ENCODE measurements at places on chromosomes 13 and 19. TPM values are rescaled to one million over a fixed set of nuclear protein-coding genes. Genes with fewer than 3 reads are reported as not detected.

Gene REEP6
- 1.9 TPM for total RNA-seq

Gene KLK15
- not detected for total RNA-seq

GRCh38 chr19:5691822-5692722, 2.0 kb downstream of the RPL36 start:
- DNase-seq: no peak

DNA sequence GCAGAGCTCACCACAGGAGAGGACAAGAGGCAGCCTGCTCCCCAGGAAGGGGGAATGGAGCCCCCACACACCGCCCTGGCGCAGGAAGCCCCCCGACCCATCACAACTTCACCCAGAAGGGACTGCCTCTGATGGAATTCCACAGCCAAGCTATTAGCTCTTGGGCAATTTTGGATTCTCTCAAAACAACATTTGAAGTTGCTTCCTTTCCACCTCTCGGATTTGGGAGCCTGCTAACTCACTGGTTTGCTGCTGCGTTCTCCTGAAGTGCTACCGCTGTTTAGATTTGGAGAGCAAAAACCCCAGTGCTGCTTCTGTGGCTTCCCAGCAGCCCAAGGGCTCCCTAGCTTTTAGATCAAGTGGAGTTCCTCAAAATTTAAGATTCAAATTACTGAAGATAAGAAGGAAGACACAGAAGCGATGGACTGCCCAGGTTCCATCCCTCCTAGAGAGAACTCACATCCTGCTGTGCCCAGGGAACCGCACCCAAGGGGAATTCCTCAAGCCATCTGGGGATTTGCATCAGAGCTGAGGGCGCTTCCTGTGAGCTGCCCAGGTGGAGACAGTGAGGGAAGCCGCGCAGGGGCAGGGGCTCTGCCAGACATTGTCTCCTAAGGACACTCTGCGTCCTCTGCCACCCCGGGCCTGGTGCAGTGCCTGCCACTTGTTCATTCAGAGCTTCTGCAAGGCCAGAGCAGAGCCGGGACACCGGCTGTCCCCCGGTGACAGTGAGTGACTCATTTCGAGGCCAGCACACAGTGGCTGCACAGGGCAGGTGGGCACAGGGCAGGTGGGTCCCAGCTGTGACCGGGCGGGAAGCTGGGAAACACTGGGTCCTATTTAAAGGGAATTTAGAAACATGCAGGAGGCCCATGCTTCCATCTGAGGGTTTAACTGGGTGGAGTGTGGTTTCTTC, 45.5 kb downstream of the COL4A1 start:
- no peak for DNase-seq

Gene TNFSF11
- 5.7 TPM for total RNA-seq

Gene PSG3
- not detected for total RNA-seq

Gene NUP58
- 149 TPM for total RNA-seq

Gene COL4A1
- 0.66 TPM for total RNA-seq

DNA sequence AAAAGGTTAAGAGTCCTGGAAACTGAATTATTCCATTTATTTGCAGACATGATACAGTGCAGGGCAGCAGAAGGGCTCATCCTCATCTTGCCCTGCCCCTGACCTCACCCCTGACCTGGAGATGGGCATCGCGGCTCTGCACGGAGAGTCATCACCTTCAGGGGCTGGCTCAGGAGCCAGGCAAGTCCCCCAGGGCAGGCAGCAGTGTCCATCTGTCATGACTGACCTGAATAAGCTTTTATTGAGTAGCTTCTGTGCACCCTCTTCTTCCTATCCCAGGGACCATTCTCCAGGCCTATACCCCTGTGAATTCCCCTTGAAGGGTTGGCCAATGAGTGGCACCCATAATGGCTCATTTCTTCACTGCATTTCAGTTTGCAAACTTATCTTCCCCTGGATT, 484.2 kb downstream of the ZNF536 start:
- DNase-seq: no peak

- DNase-seq: peak; percentile 50
Observed at GRCh38 chr19:44401139-44402115, at the start of gene ZNF285. ZNF285 (minus strand) TSS chr19:44401608; CDS start chr19:44397213, 4,395 bp downstream.

DNA sequence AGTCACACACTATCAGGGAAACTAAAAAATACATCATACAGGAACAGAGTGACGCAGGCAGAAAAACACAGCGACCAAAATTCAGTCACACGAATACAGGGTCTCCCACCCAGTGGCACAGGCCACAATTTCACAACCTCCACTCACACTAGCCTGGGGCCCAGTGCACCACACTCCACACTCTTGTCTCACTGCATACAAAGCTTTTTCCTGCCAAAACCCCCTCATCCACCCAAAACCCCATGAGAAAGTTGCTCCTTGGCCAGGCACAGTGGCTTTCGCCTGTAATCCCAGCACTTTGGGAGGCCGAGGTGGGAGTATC, 1.2 kb downstream of the S1PR5 start:
- no peak for DNase-seq

GRCh38 chr19:1884291-1884718, 991 bp downstream of the ABHD17A start:
- peak; percentile 58 for DNase-seq

- DNase-seq: no peak
Observed at GRCh38 chr19:33385956-33386355, 12.4 kb downstream of the CEBPG start.

DNA sequence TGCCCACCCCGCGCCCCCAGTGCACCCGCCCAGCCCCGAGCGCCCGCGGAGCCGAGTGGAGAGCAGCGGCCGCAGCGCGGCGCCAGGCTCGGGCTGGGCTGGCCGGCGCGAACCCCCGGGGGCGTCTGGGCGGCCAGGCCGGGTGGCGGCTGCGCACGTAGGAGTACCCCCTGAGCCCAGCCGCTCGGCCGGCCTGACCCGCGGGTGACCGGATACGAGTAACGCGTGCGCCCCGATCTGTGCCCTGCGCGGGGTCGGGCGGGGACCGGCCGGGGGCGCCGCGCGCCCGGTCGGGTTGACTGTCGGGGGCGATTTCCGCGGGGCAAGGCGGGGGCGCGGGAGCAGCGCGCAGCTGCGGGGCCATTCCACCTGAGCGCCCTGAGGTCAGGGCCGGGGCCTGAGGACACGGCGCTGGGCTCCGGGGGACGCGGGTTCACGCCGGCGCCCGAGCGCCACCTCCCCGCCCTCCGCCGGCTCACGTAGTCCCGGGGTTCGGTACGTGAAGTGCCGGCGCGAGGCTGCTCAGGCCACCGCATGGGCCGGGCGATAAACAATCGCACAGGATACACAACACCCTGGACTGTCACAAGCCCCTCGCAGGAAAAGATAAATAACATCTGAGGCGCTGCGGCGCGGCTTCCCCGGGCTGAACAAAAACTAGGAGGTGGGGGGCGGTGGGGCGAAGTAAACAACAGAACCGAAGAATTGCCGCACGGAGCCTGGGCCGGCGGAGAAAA, 37.6 kb upstream of the FLT1 start:
- DNase-seq: no peak

DNA sequence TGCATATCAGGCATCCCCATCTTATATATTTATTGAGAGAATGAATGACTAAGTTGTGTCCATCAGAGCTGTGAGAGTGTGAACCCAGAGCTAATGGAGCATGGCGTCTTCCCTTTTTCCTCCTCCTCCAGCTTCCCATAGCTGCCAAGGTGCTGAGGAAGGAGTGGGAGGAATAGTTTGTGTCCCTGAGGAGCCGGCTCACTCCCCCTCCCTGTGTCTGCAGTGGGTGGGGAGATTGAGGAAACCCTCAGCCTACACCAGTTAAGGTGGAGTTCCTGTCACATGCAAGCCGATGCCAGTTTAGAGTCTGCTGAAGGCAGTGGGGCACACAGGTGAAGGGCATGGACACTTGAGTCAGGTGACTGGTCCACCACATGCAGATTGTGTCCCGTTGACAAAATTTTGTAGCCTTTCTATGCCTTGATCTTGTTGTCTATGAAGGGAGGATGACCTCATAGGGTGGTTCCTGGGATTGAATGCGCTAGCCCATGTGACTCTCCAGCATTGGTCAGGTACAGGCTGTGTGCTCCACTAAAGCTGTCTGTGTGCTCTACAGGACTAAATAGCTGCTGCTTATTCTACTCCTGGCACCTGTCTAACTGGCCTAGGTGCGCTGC, 47.6 kb upstream of the GPI start:
- no peak for DNase-seq

- DNase-seq: no peak
Observed at GRCh38 chr19:56858026-56858425, 17.5 kb upstream of the PEG3 start.

DNA sequence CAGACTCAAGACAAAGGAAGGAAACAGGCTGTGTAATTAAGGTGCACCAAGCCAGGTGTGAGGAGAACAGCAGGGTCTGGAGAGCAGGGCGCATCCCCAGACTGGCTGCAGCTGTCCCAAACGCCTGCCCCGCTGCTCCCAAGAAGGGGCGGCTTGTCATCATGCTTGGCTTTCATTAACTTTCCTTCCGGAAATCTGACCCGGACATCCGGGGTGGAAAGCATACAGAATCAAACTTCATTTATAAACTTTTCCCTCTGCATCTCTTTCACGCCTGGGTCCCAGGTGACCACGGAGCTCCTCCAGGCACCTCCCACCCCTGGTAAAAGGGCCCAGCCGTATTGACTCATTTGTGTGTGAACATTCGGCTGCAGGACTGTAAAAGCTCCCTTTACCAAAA, 31.7 kb downstream of the TSHZ3 start:
- no peak for DNase-seq

Gene SIGLEC5
- 0.11 TPM for total RNA-seq

Gene GDF15
- 0.53 TPM for total RNA-seq

DNA sequence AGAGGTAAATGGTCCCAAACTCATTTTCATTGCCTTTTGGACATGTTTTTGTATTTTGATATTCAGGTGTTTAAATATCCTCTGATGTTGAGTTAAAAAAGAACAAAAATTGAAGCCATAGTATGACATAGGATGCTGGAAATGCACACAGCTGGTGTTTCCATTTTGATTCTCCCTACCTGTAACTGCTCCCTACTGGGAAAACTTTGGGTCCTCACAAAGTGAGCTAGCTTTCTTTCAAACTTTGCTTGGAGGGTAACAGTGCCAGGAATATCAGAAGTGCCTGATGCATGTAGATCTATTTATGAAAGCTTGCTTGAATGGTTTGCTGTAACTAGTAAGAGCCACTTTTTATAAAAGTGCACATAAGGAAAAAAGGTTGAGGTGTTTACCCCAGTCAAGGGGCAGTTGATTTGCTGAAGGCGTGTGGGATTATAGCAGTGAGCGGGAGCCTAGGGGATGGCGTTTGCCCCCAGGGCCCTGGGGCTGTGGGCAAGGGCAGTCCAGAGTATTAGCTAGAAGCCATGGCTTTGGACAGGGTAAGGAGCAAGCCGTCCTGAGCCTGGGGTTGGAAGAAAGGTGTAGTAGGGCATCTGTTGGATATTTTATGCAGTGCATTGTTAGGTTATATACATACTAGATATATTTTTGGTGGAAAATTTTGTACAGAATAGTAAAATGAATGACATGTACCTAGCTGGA, 4.3 kb downstream of the RPS9 start:
- no peak for DNase-seq

DNA sequence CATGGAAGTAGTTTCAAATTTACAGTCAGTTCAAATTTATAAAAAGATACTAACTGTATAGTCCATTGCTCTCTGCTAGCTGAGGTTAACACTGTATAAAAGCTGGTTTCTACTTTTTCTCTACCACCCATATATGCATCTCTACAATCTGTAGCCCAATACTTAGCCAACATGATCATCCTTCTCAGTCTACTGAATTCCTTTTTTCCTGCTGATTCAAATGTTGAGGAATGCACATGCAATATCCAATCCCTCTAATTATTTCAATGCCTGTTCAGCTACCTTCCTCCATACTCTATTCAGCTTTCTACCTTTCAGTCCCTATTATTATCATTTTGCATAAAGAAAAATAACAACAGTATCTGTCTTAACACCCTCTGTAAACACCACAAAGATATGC, 15.6 kb downstream of the KPNA3 start:
- no peak for DNase-seq

GRCh38 chr19:18287836-18288772, 6.7 kb upstream of the JUND start:
- DNase-seq: no peak

Gene SOX1
- 0.16 TPM for total RNA-seq

- DNase-seq: peak; percentile 23
Observed at GRCh38 chr19:4014541-4015491, 7.3 kb downstream of the PIAS4 start.

DNA sequence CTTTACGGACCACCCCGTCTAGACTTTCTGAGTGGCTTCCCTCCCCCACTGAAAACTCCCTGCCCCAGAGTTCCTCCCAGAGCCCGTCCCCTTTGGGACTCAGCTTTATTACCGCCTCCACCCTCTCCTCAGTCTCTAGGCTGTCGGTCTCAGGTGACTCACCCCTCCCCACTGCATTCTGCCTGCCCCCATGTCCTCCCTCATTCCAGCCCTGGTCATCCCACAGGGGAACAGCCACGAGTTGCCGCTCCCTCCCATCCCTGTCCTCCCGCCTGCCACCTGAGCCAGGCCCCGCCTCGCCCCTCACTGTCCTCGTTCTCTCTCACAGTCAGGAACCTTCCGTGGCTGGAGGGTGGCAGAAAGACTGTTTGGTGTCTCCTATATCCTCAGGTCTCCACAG, 57.3 kb downstream of the SMARCA4 start:
- no peak for DNase-seq

DNA sequence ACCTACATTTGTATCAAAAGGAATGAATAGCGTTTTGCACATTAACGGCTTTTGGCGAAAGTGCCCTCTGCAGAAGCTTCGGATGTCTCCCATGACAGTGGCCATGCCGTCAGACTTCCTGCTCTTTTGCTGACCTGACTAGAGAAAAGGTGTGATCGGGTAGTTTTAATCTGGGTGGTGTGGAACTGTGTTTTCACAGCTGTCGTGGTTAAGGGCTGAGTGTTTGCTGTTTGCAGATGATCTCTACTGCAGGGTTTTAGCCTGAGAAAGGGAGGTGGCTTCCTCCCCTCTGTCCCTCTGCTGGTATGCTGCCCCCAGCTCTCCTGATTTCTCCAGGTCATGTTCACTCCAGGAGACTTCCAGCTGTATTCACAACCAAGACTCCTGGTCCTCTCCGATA, 22.4 kb downstream of the ZNF71 start:
- no peak for DNase-seq

- DNase-seq: no peak
Observed at GRCh38 chr19:10544242-10544752, 593 bp downstream of the ATG4D start.

Gene CATSPERD
- total RNA-seq: not detected

Gene PRDX2
- total RNA-seq: 224 TPM

DNA sequence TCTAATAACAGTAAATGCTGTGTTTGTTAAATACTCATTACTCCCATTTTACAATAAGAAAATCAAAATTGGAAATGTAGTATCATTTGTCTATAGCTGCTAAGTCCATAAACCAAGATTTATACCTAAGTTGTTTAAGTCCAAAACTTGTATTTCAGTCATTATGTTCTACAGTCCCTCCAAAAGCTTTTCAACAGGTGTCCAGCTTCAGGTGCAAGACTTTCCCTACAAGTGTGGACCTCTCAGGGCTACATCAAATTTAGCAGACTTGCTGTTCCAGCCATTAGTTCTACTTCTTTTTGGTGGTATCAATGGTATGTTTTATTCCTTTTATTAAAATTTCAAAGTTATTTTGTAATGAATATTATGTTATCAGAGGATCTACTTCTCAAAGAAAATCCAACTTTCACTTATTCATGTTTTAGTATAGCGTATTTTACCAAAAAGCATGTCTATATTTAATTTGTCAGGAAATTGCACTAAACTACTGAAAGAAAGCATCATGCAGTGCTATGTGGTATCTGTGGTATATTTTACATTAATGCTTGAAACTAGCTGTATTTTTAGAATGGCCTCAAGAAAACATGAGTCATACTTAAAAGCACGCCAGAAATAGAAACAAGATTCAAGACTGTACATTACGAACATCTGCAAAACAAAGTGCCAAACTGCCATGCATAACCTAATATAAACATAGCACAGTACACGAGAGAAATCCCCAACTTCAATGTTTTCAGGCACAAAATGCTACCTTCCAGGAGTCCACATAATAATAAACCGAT, 44.5 kb downstream of the VWA8 start:
- no peak for DNase-seq
